NCI-H226 (cell line): ENCODE measurements at places on chromosomes 11 and 22.

DNA sequence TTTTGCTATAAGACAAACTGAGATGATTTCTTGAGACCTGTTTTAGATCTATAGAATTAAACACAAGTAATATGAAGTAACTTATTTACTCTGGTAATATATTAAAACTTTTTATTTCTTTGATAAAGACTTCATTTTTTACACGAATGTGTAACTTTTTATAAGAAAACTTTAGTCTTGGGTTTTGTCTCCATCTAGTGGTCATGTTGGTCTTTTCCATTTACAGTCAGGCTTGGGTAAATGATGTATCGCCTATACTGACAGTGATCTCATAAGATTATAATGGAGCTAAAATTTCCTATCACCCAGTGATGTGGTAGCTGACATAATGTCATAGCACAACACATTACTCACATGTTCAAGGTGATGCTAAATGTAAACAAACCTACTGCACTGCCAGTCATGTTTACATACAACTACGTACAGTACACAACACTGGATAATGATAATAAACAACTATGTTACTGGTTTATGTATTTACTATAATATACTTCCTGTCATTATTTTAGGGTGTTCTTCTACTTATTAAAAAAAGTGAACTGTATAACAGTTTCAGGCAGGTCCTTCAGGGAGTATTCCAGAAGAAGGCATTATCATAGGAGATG is 7.5 kb upstream of the C11orf97 start:
- peak; percentile 28 for DNase-seq

GRCh38 chr11:72643547-72643946 is 30.7 kb downstream of the PDE2A start:
- no peak for DNase-seq

GRCh38 chr11:19887842-19888241 is 175.2 kb downstream of the NAV2 start:
- no peak for DNase-seq

GRCh38 chr11:62554387-62555167 is 8.0 kb upstream of the AHNAK start:
- DNase-seq = no peak

DNA sequence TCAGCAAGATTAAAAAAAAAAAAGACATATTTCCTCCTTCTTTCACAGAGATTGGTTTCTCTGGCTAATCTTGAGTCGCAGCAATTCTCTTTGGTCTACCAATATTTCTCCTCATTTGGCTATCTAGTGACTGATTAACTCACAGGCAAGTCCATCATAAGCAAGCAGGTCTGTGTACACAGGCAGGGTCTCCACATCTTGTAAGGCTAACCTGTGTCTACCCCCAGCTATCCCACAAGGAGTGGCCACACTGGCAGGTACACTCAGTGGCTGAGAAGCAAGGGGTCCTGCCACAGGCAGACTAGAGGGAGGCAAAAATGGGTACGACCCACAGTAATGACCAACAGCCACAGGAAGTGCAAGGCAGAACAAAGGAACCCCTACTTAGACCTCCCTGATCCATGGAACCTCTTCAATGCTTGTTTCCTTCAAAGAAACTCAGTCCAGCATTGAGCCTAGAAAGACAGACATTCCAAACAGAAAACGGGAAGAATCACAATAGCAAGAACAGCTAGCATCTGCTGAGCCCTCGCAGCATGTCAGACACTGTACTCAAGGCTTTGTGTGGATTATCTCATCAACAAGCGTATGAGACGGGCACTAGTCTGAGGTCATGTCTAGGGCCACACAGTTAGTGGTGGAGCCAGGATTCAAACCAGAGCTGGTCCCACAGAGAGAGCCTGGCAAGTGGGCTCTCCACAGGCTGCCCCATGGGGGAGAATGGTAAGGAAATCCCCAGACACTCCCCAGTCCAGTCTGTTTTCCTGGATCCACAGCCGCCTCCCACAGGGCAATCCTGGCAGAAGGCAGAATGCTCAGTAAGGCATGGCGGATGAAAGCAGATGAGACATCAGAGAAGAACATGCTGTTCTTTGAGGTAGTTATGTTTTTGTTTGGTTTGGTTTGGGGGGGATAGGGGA is 34.3 kb downstream of the PLEKHA7 start:
- DNase-seq = no peak

- DNase-seq = peak; percentile 67
These were observed 113.6 kb downstream of the MICAL3 start for GRCh38 chr22:17910561-17911311.

- DNase-seq = no peak
These were observed 55.7 kb downstream of the NCAM1 start for GRCh38 chr11:113016905-113017304.

GRCh38 chr11:114115451-114115928 is 56.0 kb downstream of the ZBTB16 start:
- no peak for DNase-seq

- DNase-seq = no peak
These were observed 26.2 kb downstream of the SPATA19 start for GRCh38 chr11:133819114-133819513.

DNA sequence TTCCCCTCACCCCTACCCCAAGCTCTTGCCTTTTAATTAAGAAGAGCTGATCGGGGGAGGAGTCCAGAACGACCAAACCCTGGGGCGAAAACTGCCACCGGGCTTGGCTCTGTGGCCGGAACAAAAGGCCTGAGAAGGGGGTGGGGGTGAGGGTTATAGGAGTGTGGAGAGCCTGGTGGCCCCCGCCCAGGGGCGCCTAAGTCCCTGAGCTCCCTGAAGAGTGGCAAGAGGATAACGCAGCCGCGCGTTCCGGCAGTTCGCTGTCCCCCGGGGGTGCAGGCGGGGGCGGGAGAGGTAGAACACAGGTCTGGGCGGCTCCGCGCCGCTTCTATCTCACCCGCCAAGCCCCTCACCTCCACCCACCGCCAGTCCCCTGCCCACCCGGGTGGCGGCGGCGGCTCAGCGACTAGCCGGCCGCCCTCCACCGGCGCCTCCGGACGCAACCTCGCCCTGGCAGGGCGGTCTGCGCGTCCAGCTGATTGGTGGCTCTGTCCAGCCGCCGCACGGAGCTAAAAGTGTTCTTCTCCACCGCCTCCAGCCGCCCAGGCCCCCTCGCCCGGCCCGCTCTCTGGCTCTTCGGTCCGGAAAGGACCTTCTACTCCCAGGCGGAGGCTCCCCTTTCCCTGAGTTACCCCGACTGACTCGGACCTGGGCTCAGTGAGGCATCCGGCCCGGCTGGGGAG is 18.7 kb upstream of the BDNF start:
- DNase-seq = peak; percentile 19

DNA sequence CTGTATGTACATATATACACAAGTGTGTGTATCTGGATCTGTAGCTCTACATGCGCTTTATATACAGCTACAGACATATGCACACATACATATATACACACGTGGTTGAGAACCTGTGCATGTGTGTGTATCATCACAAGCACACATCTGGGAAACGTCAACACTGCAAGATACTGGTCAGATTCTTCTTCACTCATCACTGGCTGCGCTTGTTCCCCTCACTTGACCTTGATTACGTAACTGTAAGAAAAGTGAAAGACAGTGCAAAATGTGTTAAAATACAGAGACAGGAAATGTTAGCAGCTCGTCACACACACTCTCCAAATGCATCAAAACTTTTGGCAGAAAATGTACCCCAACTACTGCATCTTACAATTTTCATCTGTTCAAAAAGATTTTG is 51.9 kb upstream of the MN1 start:
- no peak for DNase-seq

- DNase-seq = peak; percentile 90
These were observed 29.5 kb upstream of the CCDC34 start for GRCh38 chr11:27392278-27393114.

- DNase-seq = no peak
These were observed 38.4 kb downstream of the USP47 start for GRCh38 chr11:11880179-11880578.

DNA sequence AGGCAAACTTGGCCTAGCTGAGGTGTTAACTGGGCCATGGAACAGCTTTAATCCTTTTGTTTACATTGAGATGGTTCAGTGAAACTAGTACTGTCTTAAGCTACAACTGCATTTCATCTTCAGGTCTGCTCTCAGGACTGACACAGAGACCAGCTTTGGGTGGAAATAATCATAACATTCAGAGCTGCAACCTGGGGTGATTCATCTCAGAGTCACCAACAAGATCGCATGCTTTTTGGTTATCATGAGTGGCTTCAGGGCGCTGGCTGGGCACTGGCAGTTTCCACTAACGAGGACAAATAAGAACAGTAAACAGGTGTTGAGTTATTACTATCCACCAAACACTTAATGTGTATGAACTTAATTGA is 60.9 kb upstream of the PAX6 start:
- no peak for DNase-seq

DNA sequence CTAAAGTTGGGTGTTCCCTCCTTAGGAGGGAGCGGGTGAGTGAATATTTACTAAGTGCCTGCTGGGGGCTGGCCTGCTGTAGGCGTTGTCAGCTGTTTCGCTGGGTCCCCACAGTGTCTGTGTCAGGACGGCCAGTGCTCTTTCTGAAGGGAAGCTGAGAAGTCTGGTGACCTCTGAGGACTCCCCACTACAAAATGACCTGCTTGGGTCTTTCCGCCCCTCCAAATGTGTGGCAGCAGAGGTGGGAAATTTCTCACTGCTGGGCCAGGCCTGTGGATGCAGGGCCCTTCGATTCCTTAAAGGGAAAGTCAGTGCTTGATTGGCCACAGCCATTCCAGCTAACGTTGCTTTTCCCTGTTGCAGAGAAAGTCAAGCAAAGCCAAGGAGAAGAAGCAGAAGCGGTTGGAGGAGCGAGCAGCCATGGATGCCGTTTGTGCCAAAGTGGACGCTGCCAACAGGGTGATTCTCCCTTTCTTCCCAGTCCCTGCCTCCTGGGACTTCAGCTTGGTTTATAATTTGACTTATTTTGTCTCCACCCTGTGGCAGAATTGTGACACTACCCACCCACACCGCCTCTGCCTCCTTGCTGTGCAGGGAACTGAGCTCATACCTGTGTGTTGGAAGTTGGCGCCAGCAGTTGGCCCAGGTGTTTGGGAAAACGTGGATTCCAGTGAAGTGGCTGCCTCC is 6.8 kb downstream of the NAA40 start:
- DNase-seq = peak; percentile 43
